ENCODE measurements at places on chromosomes 11 and 22.
A peak's percentile ranks its signal among the peaks of the same experiment; 100 is the strongest.

GRCh38 chr11:76778874-76779273 lies 4.3 kb upstream of the TSKU start:
- DNase-seq = no peak

GRCh38 chr11:126123686-126124085 lies 61.0 kb upstream of the CDON start:
- no peak for DNase-seq

- DNase-seq = peak; percentile 25
These were observed 146.2 kb upstream of the RASSF10 start for GRCh38 chr11:12862696-12863469.

DNA sequence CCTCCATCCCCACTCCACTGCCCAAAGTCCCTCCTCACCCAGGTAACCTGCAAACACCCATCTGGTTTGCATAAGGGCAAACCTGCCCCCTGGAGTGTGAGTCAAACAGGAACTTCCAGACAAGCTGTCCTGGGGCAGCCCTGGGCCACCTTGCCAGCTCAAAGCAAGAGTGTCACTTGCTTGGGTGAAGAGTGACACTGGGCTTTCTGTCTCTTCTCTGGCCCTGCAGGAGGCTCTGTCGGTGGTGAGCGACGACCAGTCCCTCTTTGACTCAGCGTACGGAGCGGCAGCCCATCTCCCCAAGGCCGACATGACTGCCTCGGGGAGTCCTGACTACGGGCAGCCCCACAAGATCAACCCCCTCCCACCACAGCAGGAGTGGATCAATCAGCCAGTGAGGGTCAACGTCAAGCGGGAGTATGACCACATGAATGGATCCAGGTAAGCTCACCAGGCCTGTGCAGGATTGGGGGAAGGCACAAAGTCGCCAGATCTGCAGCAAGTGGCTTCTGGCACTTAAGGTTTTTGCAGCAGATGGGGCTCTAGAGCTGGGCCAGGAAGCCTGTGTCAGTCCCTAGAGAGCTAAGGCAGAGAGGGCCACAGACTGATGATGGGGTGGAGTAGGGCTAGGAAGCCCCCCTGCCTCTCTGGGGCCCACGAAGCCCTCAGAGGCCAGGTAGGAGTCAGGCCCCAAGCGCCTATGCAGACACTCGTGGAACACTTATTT lies 64.2 kb downstream of the FLI1 start:
- no peak for DNase-seq

- no peak for DNase-seq
These were observed 371.2 kb downstream of the ETS1 start for GRCh38 chr11:128216198-128216597.

- DNase-seq = no peak
These were observed 9.6 kb downstream of the CERK start for GRCh38 chr22:46728470-46728869.

DNA sequence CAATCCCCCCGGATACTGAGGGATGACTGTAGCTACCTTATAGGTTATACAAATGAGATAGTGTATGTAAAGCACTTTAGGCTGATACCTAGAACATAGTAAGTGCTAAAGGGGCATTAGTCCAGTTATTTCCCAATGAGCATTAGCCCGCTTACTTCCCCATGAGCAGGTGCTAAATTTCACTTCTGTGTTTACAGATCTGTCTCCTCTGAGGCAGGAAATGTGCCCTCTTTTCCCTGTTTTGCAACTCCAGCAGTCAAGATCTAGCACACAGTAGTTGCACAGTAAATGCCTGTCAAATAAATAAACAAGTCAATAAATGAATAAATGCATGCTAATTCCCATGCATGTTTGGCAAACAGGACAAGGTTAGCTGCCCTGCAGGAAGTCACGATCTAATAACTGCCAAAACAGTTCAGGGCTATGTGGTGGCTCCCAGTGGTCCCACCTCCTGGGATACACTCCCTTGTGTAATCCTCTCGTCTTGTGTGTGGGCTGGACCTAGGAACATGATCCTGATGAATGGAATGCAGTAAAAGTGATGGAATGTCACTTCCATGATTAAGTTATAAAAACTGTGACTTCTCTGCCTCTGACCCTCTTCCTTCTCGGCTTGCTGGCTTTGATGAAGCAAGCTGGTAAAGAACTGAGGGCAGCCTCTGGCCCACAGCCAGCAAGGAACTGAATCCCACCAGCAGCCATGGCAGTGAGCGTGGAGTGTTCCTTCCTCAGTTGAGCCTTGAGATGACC lies 459.0 kb downstream of the SOX6 start:
- no peak for DNase-seq

GRCh38 chr11:6599881-6600390 lies 3.5 kb downstream of the RRP8 start:
- no peak for DNase-seq

- DNase-seq = no peak
These were observed 150.0 kb upstream of the SYT13 start for GRCh38 chr11:45436118-45436517.

DNA sequence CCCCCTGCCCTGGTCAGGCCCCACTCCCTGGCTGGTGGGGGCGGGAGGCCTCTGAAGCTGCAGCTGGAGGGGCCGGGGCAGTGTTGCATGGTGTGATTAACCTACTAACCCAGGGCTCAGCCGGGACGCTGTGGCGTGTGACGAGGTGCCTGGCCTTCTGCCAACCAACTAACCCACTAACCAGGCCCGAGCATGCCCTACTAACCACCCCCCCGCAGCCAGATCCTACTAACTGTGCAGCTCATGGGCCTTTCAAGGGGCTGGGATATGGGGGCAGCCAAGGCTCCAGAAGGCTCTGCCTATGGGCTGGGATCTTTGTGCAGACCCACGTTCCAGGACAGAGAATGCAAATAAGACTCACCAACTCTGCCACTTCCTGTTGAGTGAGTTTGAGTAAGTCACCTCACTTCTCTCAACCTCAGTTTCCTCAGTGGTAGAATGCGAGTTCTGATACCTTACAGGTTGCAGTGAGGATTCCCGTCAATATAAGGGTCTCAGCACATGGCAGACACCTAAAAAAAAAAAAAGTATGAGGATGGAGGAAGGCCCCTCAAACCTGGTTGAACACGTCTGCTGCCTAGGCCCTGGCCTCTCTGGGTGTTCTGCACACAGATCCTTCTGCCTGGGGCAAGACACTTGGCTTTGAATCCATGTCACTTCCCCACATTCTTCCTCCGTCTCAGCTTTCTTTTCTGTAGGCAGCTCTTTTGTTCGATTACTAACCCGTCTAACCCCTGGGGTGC lies 14.1 kb downstream of the MIAT start:
- DNase-seq = no peak

- no peak for DNase-seq
These were observed 150.6 kb downstream of the CEP164 start for GRCh38 chr11:117478126-117478860.

- no peak for DNase-seq
These were observed 13.9 kb downstream of the LRRC32 start for GRCh38 chr11:76656571-76657081.

DNA sequence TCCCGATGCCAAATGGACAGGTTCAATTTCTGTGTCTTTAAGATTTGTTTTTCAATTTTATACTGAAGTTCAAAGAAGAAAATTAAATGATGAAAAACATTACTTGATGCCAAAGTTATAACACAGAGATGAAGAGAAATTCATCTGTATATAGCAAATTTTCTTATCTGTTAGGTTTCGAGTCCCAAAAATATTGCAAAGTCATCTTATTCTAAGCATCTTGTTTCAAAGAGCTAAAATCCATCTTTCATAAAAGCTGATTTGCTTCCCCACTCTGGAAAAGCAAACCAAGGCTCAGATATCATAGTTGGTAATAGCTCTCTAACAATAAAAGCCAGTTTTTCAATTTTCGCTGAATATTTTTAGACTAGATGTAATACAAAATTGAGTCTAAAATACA lies 19.0 kb upstream of the CCDC89 start:
- DNase-seq = no peak

Measured in amygdala (tissue), 56 donors.